ENCODE measurements at places on chromosomes 3 and 15.

DNA sequence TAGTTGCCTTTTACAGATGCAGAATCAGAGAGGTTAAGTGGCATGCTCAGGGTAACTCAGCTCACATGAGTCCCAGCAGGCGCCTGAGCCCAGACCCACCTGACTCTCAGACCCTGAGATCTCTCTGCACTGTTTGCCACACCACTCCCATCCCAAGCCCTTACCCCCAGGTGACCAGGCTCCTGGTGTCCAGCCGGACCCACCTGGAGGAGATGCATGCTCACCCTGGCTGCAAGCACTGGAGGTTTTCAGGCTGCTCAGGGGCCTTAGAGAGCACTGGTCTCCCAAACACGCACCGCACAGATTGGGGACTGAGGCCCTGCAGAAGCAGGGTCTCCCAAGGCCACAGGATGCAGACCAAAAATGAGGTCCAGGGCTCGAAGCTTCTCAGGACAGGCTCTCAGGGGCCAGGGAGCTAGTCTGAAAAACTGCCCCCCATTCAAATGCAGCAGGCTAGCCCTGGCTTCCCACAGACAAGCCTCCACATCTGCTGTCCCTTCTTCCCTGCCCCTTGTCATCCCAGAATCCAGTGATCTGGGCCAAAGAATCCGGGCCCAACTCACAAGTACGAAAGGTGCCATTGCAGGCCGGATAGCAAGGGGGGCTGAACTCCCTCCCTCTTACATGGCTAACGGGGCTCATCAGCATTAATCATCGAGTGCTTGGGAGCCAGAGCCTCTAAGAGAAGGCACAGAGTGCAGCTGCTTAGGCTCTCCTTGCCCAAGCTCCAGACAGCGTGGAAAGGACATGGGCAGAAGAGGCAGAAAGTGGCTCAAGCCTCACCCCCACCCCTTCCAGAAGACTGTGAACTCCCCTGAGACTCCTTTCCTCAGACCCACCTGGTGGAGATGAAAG is 90.2 kb upstream of the PRR20G start:
- no peak for DNase-seq

DNA sequence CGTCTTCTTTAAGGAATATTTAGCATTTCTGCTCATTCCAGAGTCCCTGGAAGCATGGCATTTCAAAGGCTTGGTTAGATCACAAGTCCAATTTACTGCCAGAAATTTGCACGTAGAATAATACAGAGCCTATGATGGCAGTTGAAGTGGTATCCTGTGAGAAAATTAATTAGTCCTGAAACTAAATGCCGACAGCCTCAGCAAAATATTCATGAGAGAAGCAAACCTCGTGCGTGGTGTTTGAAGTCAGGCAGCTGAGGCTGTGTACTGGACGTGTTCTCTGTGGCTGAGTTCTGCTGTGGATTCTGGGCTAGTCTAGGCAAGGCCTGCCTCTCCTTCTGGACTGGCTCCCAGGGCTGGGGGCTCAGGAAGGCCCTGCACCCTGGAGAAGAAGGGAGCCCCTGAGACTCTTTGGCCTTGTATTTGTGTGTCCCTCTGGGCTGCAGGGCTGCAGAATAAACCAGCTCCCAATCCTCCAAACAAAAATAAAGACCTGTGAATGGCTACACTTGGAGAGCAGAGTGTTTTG is 106.6 kb downstream of the APBA2 start:
- no peak for DNase-seq

DNA sequence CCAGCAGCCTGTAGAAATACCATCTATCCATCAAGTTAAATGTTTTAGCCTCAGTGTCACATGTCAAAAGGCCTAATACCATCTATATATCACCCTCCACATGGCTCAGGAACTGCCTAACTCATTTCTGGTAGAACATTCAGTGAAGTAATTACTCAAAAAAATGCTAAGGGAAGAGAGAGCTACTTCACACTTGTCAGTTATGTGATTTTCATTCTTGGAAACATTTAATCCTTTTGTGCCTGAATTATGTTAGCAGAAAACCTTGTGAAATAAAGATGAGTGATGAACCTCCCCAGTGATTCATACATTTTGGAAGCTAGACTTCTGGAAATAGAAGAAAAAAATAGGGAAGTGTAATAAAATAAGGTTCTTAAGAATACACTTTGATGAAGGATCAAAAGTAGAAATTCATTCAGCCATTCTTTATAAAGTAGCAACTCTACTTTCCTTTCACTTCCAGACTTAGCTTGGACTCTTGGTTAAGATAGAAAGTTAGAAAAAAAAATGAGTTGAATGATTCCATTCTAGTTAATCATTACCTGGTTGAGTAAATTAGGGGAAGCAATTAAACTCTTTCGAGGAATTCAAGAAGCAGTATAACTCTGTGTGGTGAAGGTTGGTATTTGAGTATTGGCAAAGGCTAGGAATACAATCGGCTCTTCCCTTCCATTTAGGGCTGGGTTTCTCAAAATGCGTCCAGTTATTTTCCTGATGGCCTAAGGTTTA is 3.6 kb downstream of the OTOL1 start:
- DNase-seq: no peak

DNA sequence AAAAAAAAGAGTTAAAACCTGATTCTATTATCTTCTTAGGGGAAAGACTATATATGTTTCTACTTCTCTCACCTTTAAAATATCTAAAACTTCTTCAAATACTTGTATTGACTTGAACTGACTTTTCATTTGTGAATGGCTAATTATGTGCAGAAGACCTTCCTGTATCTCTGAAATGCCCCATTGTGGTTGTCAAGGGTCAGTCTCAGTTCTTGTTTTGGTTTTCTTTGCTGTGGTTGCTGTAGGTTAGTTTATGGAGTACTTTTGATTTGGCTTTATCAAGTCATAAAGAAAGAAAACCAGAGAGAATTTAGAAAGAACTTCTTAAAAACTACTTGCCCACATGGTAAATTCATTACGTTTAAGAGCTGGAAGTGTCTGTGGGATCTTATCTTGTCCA is 345.3 kb upstream of the POU1F1 start:
- no peak for DNase-seq

- DNase-seq: no peak
Measured at GRCh38 chr3:168047190-168047795, 48.4 kb downstream of the GOLIM4 start.

DNA sequence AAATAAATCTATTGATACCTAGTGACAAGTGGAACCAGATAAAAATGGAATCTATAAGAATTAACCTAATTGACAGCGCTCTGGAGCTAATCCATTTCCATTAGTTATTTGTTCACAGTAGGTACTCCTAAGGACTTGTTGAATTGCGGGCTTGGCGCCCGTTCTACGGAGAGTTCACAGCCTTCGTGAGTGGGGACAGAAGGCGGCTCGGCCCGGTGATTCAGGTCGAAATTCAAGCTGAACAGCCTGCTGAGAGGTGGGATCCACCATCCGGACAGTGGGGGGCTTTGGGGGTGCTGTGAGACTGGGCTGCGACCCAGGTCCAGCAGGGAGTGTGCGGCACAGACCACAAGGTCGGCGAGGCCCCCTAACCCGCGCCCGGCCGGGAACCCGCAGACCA is 779 bp upstream of the CTNNB1 start:
- no peak for DNase-seq

GRCh38 chr15:69643476-69643875 is 190.9 kb downstream of the RPLP1 start:
- no peak for DNase-seq

DNA sequence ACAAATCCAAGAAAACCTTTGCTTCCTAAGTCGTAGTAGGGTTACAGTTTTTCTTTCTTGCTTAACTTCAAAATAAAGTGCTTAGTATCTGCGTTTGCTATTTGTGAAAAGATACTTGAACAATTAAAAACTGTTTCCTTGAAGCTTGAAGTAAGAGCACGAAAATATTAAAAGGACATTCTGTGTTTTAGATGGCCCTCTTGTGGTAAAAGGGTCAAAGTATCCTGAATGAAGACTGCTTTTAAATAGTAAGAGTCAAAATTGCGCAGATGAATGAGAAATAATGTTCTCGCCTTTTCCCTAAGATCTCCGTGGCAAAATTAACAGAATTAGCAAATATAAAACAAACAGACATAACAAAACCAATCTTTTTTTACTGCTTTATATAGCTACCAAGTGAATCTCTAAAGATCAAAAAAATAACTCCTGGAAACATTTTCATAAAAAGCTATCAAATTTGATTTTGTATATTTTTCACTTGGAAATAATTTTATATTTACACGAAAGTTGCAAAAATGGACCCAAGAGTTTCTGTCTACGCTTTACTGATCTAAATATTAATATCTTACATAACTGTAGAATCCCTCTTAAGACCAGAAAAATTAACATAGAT is 175.4 kb downstream of the MBNL1 start:
- no peak for DNase-seq

Data from stimulated activated CD8-positive, alpha-beta memory T cell treated with anti-CD3 and anti-CD28 coated beads, Interleukin-15, amount 100 ng/mL, for 48 hours (primary cell).